Upper lobe of left lung (tissue), 6 donors: ENCODE measurements at places on chromosomes 3 and 15.

DNA sequence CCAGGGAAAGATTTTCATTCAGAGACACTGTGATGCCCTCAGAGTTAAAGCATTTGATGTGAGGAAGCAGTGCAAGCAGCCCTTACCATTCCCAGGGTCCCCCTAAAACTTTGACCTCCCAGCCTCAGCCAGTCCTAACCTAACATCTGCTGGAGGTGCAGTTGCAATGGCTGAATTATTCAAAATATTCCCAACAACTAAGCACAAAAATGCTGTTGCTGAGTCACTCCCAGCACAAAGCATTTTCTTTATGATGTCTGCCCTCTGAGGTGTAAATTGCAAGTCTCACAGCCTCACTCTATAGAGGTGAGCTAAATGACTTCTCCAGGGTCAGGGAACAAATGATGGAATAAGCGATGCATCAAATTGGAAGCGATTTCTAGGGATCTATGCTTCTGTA, 6.4 kb upstream of the REC114 start:
- DNase-seq, result no peak

DNA sequence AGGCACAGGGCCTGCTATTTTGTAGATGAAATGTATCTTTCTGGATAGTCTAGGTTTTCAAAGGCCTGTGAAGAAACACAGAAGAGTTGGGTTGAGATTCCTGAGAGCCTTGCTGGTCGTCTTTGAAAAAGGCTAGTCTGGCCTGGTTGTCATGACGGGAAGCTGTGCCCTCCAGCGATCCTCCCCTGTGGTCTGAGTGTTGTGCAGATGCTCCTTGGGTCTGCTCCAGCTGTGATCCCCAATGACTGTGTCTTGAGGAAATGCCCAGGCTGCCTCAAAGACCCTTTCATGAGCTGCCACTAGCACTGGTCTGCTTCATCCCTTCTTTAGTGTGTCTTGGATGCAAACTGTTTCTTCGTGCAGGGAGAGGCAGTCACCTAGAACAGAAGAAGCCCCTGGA, 111.0 kb upstream of the SYNPR start:
- no peak for DNase-seq

- DNase-seq, result no peak
Observed at GRCh38 chr3:2765002-2765579, 345.1 kb downstream of the IL5RA start.

DNA sequence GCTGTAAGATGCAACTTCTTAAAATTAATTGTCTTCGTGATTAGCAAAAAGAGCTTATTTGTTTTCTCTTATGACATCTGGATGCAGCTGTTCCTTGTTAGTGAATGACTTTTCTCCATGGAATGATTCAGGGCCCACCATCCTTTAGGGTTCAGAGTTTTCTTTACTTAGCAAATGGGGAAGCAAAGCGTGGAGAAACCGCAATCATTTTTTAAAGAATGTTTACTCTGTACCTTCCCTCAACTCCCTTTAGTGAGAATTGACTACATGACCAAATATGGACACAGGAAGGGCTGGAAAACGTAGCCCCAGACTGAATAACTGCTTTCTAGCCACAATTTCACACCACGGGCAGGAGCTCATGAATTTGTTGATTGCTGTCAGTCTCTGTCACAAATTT, 130.1 kb downstream of the EDEM1 start:
- DNase-seq, result no peak

GRCh38 chr15:31153531-31153930, 52.0 kb upstream of the TRPM1 start:
- DNase-seq, result no peak

DNA sequence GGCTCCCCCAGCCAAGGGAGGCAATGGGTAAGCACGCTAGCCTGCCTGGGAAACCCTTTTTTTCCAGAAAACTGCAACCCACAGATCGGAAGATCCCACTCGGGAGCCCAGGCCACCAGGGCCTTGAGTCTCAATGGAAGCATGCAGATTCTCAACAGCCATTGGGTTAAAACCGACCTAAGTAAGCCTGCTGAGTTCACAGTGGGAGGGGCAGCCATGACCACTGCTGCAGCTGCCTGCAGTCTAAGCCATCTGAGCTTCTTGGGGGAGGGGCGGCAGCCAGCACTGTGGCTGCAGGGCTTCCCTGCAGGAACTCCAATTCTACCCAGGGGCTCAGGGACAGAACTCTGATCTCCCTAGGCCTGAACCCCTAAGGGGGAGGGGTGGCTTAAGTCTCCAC, 82.0 kb downstream of the DPPA2 start:
- no peak for DNase-seq

DNA sequence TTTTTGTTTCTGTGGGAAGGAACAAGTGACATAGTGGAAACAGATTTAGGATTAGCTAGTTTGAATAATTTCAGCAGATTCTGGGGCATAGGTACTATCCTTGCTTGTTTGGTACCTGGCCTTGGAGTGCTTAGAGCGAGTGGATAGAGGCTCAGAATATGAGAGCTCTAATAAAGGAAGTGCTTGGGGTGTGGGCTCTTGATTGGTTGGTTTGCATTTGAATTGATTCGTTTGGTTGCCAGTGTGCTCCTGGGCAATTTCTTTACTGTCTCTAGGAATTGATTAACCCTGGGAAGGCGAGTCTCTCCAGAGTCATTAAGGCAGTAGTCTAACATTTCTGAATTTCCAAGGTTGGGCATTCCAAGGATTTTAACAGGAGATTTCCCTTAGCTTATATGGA, 98.0 kb downstream of the DTWD1 start:
- no peak for DNase-seq

DNA sequence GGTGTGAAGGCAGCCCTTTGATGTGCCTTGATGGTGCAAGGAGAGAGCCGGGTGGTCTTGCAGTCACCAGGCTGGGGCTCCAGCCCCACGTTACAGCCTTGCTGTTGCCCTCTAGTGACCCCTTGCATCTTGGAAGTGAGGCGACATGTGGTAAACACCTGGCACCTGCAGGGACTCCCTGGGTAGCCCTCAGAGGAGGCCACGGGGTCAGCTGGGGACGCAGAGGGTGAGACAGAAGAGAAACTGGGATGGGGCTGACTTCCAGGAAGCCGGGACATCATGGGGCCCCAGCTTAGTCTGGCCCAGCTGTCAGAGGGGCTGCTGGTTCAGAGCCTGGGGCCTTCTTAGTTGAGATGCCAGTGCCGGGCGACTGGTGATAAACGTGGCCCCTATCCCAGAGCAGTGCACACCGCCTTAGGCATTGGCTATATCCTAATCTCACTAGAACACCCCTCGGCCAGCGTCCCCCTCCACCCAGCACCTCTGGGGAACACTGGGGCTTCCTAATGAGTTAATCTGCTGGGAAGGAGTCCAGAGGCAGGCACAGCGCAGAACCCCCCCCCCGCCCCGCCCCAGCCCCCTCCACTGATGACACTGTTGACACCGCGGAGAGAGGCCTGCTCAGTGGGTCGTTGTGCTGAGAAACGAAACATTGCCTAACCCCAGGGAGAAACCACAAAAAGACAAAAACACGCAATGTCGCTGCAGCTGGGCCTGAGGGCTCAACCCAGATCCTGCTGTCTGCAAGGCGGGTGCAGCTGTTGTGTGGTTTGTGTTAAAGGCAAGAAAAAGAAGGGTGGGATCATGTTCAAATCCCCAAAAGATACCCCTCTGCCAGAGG, 60.5 kb upstream of the KLF13 start:
- no peak for DNase-seq

DNA sequence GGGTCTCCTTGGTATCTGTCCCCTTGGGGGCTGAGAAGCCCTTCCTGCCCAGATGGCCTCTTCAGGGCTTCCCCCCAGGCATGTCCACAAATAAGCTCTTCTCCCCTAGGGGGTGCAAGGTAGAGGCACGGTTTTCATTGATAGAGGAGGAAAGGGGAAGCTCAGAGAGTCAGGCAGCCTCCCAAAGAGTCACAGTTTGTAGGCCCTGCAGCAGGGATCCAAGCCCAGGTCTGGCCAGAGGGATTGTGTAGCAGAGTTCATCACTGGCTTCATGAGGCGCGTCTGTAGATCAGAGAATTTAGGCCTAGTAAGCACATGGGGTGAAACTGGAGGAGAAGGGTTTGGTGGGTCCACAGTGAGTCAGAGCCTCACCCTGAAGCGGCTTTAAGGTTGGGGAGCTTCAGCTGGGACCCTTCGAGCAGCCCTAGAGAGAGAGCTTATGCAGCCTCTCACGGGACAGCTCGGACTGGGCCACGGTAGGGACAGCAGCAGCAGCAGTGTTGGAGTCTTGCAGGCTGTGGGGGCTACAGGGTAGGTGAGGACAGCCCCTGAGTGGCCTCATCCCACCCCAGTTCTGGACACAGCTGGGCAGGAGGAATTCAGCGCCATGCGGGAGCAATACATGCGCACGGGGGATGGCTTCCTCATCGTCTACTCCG, 37.5 kb upstream of the ESYT3 start:
- no peak for DNase-seq

GRCh38 chr3:97992547-97993173, 20.4 kb upstream of the RIOX2 start:
- DNase-seq, result no peak

- DNase-seq, result no peak
Observed at GRCh38 chr3:135056084-135056730, 261.1 kb downstream of the EPHB1 start.

DNA sequence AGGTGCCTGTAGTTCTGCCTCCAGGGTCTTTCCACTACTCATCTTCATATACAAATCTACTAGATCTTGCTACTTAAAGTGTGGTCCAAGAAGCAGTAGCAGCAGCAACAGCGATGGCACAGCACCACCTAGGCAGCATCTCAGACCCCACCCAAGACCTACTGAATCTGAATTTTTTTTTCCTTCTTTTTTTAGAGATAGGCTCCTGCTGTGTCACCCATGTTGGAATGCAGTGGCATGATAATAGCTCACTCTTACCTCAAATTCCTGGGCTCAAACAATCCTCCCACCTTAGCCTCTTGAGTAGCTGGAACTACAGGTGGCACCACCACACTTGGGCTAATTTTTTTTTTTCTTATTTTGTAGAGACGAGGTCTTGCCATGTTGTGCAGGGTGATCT, 346.7 kb upstream of the TGFBR2 start:
- DNase-seq, result no peak

DNA sequence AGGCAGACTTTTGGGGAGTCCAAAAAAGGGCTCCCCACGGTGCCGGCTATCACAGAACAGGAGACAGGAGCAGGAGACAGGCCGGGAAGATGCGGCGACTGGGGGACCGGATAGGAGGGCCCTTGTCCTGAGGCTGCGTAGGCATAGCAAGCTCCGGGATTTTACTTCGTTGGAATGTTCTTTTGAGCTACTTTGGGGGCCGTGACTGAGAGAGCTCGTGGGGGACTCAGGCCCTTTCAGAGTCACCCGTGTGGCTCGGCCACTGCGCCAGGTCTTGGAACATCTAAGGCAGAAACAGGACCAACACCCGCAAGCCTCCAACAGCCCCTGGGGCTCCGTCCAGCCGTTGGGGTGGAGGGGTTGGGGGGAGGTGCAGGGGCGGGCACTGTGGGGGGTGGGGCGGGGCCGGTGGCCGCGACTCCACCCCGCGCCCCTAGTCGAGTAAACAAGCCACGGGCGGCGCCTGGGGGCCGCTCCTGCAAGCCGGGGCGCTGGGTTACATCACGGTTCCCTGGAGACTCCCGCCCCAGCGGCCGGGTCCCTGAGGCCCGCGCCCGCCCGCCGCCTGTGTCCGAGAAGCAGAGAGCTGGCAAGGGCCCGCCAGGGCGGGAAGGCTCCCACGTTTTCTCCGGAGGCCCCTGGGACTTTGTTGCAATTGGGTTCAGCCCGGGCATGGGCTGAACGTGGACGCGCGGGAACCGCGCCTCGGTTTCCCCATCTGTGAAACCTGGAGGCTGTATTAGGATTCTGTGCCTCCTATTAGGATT, 23.3 kb upstream of the C15orf39 start:
- peak; percentile 82 for DNase-seq

GRCh38 chr3:133578548-133579191, 5.2 kb downstream of the CDV3 start:
- no peak for DNase-seq

DNA sequence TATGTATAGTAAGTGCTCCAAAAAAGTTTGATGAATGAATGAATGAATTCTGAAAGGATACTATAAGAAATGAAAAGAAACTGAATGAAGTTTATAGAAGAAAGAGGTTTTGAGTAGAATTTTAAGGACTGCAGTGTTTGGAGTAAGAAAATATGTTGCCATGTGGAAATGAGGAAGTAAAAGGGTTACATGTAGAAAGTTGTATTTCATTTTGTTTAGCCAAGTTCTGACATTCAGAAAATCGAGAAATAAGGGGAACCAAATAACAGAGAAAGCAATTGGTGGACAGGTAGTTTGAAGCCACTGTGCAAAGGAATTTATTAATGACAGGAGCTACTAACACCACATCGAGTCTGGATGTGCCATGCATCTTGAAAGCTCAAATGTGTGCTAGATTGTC, 200.7 kb downstream of the SATB1 start:
- DNase-seq, result no peak

- DNase-seq, result no peak
Observed at GRCh38 chr15:82928711-82929110, 23.8 kb downstream of the HOMER2 start.

- DNase-seq, result peak; percentile 39
Observed at GRCh38 chr3:42079701-42080452, 11.3 kb upstream of the TRAK1 start.

- DNase-seq, result no peak
Observed at GRCh38 chr15:79904271-79904670, 7.5 kb upstream of the MTHFS start.

GRCh38 chr3:182782149-182782548, 11.2 kb upstream of the ATP11B start:
- no peak for DNase-seq

- peak; percentile 42 for DNase-seq
Observed at GRCh38 chr3:186097663-186098451, 11.0 kb downstream of the ETV5 start.

DNA sequence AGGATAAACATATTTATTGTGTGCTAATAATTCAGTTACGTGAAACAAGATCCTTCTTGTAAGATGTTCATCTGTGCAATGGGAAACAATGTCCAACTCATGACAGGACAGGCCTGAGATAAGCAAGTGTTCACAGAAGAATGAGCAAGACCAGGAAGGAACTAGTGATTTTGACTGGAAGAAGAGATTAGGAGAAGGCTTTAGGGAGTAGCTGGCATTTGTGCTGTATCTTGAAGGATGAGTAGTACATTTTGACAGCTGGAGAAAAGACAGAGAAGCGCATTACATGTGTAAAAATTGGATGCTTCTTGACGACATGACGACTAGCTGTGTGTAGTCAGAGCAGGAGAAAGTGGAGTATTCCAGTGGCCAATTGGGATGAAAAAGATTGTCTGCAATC, 48.4 kb downstream of the GBE1 start:
- DNase-seq, result no peak

GRCh38 chr15:59011262-59011952, 23.9 kb downstream of the RNF111 start:
- no peak for DNase-seq

DNA sequence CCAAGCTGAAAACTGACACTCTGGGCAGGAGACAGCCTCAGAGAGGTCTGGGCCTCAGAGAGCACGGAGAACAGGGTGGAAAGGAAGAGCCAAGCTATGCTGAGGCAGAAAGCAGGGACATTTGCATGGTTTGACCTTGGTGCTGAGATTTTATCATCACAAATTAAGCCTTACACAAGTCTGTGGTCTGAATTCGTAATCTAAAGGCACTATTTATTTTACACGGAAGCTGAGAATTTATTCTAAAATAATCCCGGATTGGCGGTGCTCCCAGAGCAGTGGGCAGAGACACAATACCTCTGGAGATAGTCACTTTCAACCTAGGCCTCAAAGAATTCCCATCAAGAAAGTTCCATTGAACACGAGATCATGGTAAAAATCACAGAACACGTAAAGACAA, 47.5 kb downstream of the CFAP92 start:
- DNase-seq, result no peak
